ENCODE measurements at places on chromosomes 12 and 14.

- DNase-seq = no peak
Observed at GRCh38 chr14:68684466-68685418, 108.1 kb downstream of the ZFP36L1 start.

DNA sequence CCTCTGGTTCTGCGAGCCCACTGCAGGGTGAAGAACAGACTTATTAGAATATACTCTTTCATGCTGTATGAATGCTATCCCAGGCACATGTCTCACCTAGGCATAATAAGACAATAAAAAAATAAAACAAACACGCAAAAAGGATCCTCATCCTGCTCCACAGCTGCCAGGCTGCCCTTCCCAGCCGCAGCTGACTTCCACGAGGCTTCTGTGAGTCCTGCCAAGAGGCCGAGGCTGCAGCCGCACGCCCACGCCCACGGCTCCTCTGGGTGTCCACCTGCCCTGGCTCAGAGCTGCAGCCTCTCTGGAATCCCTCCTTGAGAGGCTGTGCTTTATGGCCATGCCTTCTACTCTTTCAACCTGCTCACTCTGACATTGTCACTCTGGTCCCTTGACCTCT, 6.9 kb downstream of the SMIM41 start:
- DNase-seq = peak; percentile 53

- no peak for DNase-seq
Observed at GRCh38 chr14:31945701-31946100, 131.4 kb upstream of the ARHGAP5 start.

DNA sequence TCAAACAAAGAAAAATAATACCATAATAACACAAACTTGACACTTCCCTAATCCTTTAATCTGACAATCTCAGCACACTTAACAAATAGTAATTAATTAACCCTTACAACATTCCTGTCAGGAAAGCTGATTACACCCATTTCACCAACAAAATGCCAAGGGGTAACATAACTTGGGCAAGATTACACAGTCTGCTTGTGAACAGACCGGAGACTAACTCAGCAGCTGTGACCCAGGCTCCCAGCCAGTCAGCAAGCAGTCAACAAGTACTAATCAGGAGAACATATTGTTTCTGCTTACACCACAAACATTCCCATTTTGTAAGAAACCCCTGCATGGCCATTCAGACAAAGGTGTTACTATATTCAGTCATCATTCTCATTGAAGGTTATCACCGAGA, 592.5 kb upstream of the FLRT2 start:
- no peak for DNase-seq

- DNase-seq = no peak
Observed at GRCh38 chr12:91059211-91059610, 1.4 kb upstream of the KERA start.

GRCh38 chr14:72891666-72892102, 2.2 kb downstream of the DPF3 start:
- DNase-seq = no peak

DNA sequence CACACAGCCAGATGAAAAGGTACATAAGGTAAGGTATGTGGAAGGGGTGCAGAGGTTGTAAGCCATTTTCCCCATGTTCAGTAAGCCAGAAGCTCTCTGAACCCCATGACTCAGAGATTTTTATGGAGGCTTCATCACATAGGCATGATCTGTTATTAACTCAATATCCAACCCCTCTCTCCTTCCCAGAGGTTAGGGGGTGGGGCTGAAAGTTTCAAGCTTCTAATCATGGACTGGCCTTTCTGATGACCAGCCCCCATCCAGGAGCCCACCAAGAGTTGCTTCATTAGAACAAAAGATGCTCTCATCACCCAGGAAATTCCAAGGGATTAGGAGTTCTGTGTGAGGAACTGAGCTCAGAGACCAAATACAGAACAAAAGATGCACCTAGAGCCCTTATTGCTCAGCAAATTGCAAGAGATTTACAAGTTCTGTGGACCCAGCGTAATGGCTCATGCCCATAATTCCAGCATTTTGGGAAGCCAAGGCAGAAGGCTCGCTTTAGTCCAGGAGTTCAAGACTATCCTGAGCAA, 103.2 kb upstream of the DAAM1 start:
- no peak for DNase-seq

DNA sequence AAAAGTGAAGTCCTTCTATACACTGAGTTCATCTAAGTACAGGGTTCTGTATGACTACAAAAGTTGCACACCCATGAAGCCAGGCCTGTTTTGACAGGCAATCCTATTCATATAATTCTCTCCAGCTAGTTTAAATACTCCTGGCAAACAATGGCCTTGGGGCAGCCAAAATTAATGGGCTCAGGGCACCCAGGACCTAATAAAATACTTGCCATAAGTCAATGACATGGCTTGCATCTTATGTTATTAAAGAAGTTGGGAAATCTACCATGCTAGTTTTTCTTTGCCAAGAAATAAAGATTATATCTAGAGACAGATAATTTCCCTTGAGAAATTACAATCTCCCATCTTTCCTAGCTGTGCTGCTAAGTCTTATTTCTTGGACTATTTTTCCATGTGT, 11.1 kb upstream of the TMTC1 start:
- no peak for DNase-seq

DNA sequence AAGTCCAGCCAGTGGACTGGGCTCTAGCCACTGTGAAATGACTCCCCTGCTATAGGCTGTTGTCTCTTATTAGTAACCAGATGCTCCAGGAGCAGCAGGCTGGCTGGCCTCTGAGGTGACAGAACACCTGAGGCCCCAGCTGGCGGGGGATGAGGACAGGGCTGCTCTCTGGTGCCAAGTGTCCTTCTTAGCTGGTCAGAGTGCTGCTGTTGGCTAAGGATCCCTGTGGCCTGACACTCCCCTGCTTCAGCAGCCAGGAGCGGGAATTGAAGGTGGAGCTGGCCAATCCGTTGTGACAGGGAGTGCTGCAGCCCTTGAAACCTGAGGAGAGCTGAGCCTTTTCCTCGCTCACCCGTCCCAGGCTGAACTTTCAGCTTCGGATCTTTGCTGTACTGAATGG, 30.7 kb downstream of the TMEM229B start:
- DNase-seq = peak; percentile 69

GRCh38 chr12:92574911-92575570, 127.7 kb upstream of the PLEKHG7 start:
- DNase-seq = no peak

- DNase-seq = no peak
Observed at GRCh38 chr14:85313560-85314207, 216.3 kb upstream of the FLRT2 start.

GRCh38 chr12:95653771-95654546, 102.7 kb upstream of the USP44 start:
- no peak for DNase-seq

GRCh38 chr12:112430929-112431328, 12.2 kb downstream of the PTPN11 start:
- DNase-seq = no peak

GRCh38 chr14:83870546-83871270, 1659.2 kb upstream of the FLRT2 start:
- no peak for DNase-seq

GRCh38 chr14:96735526-96735925, 61.7 kb upstream of the VRK1 start:
- DNase-seq = no peak

DNA sequence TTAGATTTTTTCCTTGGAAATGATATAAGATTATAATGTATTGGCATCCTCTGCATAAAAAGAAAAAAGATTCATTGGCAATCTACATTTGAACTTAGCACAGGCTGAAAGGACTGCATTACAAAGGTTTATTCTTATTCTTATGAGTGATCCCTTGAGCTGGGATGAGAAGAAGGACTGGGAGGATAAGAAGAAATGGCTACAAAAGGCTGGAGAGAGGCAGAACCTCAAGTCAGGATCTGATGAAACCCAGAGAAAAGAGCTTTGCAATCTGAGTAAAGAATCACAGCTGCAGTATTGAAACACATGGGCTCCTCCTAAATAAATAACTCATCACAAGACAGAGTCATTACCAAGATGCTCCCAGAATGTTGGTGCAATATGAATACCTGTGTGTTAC, 1635.4 kb upstream of the FLRT2 start:
- DNase-seq = no peak

- DNase-seq = no peak
Observed at GRCh38 chr12:132461526-132461925, 28.4 kb upstream of the FBRSL1 start.

DNA sequence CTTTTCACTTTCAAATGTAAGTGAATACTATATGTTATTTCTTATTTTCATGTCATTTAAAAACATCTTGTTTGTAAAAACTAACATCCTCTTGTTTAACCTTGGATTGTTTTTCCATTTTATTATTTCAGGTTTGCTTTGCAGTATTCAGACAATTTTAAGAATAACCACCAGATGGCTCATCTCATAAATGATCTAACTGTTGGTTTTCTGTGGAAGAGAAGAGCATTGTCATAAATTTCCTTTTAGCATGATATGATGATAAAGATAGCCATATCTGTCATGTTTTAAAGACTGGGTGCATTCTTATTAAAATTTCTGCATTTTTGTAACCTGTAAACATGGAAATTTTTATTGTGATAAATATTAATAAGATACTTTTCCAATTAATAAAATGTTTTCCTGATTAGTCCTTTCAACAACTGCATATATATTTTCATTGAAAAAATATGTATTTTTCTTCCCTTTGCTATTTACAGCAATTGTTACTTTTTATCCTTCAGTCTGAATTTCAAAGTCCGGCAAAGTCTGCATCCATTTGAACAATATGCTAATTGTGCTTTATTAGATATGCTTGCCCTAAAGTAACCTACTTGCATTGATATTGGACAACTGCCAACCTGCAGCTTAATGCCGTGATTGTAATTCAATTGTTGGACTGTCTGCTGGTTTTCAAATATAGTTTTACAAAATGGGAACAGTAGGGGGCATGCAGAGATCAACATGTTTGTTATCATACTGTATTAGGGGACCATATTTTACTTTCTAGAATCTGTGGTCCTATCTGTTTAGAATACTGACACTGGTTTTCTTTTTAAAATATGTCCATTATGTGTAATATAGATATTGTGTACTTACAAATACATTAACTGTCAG, 163.4 kb downstream of the GARIN6 start:
- DNase-seq = peak; percentile 54

- DNase-seq = no peak
Observed at GRCh38 chr12:123595729-123596128, 6.2 kb upstream of the DDX55 start.

GRCh38 chr14:33063521-33063920, 124.8 kb downstream of the NPAS3 start:
- no peak for DNase-seq

All from cerebellum (tissue), 4 donors.